Astrocyte of the spinal cord (primary cell): ENCODE measurements at places on chromosomes 5 and 9.

- no peak for DNase-seq
Observed at GRCh38 chr5:174300941-174301761, 255.6 kb downstream of the NSG2 start.

DNA sequence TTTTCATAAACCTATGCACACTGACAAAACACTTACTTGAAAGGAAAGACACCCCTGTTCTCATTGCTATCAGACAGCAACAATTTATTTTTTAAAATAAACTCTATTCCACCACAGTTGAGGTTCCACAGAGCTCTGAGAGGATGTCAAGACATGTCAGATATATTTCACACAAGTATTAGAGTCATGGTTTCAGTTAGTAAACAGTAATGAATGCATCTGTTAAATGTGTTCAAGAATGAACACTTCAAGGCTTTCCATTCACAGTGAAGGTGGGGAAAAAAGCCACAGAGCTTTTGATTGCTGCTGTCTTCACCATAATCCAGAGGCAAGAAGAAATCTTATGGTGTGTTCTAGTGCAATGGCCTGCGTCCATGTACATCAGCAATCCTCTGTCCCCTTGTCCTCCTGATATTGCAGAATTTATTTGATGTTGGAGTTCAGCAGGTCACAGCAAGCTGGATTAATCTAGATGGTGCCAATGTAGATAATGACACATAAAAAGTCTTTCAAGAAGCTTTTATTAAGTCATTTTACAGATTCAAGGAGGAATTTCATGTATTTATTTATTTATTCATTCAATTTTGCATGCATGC is 146.8 kb downstream of the GHR start:
- no peak for DNase-seq

- DNase-seq, result no peak
Observed at GRCh38 chr5:1908931-1909330, 26.2 kb upstream of the IRX4 start.

- peak; percentile 81 for DNase-seq
Observed at GRCh38 chr5:79513704-79514390, at the start of gene HOMER1. HOMER1 (minus strand) TSS chr5:79514134; CDS start chr5:79512774, 1,360 bp downstream.

DNA sequence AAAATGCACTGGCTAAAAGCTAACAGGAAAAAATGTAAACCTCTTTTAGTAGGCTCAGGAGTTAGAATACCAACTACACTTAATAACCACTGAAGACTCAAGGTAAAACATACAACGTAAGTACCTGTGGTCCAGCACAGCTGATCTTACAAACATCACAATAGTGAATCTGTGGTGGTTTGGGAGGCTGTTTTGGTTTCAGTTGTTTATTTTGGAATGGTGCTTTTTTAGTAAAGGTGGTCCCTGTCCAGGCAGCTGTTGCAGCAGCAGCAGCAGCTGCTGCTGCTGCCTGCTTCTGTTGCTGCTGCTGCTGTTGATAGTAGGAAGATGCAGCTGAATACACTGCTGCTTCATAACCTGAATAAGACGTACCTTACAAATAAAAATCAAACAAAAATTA is 37.9 kb downstream of the ZFR start:
- no peak for DNase-seq

GRCh38 chr5:165620394-165620793 is 2115.0 kb downstream of the MAT2B start:
- DNase-seq, result peak; percentile 83

- DNase-seq, result peak; percentile 57
Observed at GRCh38 chr5:67015541-67016191, 180.9 kb downstream of the CD180 start.

DNA sequence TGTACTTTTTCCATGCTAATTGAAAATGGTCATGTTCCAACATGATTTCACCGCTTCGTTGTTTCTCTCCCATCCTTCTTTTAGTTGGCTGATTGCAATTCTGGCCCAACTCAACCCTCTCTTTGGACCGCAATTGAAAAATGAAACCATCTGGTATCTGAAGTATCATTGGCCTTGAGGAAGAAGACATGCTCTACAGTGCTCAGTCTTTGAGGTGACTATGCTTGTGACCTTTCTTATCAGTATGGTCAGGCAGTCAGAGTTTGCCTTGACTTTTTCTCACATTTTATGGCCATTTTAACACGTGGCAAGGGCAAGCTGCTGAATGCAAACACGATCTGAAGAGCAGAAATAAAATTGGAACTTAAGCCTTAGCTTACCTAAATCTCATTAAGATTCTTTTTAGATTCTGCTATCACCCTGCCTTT is 36.0 kb upstream of the CREBRF start:
- no peak for DNase-seq

GRCh38 chr9:120859361-120859760 is 16.6 kb upstream of the PSMD5 start:
- no peak for DNase-seq

DNA sequence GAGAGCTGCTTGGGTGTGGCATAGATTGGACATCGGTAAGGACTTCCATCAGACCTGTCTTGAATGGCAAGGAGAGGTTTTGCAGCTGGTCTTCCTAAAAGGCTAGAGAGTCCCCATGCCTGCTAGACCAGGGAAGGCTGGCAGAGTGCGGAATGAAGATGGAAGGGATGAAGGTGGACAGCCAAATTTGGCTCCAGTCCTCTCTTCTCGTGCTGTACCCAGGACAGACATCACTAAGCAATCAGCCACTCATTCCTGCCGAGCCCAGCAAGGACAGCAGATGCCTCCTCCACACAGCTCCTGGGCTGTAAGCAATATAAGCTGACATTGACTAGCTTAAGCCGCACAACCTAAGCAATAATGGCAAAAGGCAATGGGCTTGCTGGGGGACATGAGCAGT is 112.0 kb downstream of the OLFM1 start:
- DNase-seq, result no peak

- DNase-seq, result no peak
Observed at GRCh38 chr5:62708481-62709325, 130.1 kb downstream of the LRRC70 start.

DNA sequence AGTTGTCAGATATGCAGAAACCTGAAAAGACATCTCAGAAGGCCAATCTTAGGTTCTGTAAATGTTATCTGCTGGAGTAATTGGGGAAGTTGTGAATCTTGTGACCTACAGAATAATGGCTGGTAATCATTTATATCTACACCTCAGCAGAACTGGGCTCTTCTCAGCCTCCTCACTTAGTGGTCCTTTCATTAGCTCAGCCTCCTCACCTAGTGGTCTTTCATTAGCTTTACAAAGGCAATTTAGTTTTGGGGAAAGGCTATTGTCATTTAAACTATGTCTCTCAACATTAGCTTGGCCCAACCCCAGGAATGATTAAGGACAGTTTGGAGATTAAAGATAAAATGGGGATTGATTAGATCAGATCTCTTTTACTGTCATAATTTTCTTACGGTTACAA is 284.2 kb upstream of the SGCD start:
- no peak for DNase-seq

DNA sequence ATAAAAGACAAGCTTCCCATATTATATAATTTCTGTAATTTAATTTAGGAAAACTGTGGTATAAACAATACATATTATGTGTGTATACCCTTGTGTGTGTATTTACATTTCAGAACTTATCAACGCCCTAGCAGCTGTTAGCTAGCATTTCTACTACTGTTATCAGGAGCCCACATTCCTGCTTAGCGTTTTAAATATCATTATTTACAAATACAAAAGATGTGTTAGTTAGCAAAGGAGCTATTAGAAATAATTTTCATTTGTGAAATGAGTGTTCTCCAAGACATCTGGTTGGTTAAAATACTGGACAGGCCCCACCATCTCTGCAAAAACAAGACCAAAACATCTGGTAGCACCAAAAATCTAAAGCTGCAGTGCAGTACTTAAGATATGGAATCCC is 48.0 kb downstream of the EPB41L4A start:
- no peak for DNase-seq

DNA sequence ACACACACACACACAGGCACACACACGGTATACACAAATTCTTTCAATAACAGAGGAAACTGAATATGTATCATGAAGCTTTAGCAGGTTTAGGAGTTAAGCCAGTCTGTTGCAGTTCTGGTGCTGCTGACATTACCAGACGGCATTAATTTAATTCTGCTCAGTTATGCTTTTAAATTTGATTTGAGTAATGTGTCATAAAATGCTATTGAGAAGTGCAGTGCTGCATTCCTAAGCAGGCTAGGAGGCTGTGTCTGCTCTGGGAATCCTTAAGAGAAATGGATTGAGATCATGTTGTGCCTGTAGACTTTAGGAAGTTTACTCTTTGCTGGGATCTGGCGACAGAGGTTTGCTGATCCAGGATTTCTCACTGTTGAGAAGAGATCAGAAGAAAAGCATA is 733.8 kb downstream of the BRINP1 start:
- no peak for DNase-seq

GRCh38 chr5:174729075-174729680 is 4.8 kb downstream of the MSX2 start:
- no peak for DNase-seq

- peak; percentile 90 for DNase-seq
Observed at GRCh38 chr5:124596595-124597421, 149.6 kb downstream of the ZNF608 start.

GRCh38 chr5:103234239-103234975 is 24.2 kb upstream of the MACIR start:
- peak; percentile 35 for DNase-seq

DNA sequence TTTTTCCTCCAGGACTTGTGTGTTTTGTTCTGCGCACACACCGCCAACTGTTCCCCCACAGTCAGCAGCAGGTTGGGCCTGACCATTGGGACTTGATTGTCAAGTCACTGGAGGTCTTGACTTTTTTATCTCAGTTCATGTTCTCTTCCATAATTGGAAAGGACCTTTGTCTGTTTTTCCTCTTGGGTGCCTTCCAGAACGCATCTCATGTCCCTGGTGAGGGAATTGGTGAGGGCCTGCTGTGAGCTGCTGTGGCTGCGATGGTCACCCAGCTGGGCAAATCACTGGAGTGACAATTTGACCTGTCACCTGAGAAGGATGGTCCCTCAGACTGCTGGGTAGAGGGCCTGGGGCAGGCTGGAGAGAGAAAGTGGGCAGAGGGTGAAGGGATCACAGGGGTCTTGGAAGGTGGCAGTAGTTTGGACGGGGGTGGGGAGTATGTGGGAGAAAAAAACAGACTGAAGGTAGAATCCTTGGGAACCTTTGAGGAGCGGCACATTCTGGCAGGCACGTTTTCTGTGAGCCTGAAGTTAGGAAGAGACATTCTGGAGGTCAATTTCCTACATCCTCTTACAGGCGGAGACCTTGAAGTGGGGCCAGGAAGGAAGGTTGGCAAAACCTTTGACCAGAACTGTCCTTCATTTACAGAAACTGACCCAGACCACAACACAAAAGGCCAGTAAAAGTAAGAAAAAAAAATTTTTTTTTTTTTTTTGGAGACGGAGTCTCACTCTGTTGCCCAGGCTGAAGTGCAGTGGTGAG is 4.4 kb downstream of the CDK9 start:
- no peak for DNase-seq

DNA sequence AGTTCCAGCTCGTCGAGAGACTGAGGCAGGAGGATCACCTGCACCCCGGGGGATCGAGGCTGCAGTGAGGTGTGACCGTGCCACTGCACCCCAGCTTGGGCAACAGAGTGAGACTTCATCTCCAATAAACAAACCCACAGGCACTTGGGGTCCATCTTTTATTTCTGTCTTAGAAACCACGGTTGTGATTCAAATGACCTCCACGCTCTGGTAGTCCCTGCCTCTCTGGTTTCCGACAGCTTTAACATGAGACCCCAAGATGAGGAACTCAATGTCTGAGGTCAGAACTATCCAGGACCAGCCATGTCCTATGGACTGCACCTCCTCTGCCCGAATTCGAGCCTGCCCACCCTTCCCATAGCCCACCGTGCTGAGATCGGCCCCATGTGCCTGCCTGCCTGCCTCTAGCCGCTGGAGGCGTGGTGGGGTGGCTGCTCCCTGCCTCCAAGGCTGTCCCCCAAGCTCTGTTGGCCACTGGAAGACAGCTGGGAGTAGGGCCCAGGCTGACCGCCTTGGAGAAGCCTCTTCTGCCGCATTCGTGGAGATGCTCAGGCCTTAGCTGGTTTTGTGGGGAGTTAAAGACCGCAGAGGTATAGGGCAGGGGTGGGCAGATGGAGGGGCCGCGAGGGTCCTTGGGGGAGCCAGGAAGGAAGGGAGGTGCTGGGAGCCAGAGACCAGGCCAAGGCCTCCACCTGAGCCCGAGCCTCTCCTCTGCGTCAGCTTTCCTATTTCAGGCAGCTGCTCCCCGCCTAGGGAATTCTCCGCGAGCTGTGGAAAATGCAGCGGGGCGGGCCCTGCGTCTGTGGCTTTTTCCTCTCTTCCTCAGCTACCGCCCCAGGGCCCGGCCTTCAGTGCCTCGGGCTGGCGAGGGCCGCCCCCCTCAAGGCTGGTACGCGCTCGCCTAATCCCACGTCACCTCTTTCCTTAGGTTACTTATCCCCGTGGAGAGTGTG is 6.9 kb upstream of the WDR5 start:
- no peak for DNase-seq

GRCh38 chr5:116629168-116629567 is 54.5 kb upstream of the SEMA6A start:
- DNase-seq, result no peak

DNA sequence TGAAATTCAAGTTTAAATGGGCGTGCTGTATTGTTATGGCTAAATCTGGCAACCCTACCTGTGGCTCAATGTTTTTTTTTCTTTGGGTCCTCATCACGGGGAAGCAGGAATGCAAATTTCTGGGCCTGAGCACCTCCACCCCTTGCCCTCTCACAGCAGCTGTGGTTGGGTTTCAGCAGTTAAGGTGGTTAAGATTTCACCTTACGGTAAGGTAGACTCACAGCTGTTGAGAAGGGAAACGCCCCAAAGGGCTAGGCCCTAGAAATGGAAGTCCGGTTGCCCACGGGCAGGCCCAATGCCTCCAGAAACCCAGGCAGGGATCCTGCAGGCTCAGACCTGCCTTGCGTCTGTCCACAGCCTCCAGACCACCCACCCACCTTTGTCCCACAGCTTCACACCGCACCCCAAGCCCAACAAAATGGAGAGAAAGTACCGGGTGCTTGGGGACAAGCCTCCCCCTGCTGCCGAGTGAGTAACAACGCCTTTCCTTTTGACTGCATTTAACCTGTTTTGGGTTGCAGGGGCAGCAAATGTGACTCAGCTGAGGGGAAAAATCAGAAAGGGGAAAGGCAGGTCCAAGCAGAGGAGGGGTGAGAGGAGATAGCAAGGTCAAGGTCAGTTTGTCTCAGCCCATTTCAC is 48.1 kb upstream of the TDRD7 start:
- no peak for DNase-seq

- DNase-seq, result no peak
Observed at GRCh38 chr9:114880291-114880745, 50.1 kb downstream of the TNFSF8 start.

DNA sequence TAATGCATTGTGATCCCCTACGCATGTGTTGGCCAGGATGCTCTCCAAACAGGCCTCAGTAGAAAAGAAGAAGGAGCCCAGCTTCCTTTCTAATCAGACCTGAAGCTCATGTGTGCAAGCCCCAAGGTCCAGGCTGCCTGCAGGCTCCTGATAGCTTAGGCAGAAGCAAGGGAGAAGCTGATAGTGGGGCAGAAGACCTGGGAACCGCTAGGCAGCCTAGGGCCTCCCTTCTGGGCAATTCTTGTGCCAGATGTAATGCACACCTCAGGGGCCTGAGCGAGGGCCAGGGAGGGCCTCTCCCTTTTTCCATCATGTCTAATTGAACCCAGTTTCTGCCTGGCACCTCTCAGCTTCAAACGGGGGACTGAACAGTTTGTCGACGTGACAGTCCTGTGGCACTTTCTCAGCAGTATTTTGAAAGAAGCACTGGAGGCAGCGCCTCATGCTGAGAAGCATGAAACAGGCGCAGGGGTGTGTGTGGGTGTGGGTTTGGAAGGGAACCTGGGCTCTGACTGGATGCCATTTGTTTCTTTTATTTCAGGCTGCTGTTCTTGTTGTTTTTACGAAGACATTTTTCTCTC is 212.8 kb downstream of the PIK3R1 start:
- DNase-seq, result no peak

- no peak for DNase-seq
Observed at GRCh38 chr5:111221139-111221538, 3.0 kb upstream of the CAMK4 start.
